Body of pancreas (tissue), 4 donors: ENCODE measurements at places on chromosomes 12 and 14.

GRCh38 chr14:34075042-34075744 lies 124.3 kb upstream of the EGLN3 start:
- H3K4me1 ChIP-seq: no peaks in the 10 kb centered on the region
- H3K4me3 ChIP-seq: no peak overlapping the region
- H3K36me3 ChIP-seq: no peaks in the 10 kb centered on the region
- no peak overlapping the region for H3K27ac ChIP-seq

- H3K4me1 ChIP-seq: peaks cover 50% of the 10 kb centered on the region
- peaks cover 3% of the 10 kb centered on the region for H3K36me3 ChIP-seq
- no peaks in the 10 kb centered on the region for H3K27me3 ChIP-seq
- DNase-seq: peak; percentile 100
Measured at GRCh38 chr14:23095196-23096108, at the start of gene C14orf119. TSS of gene C14orf119 (plus strand) at chr14:23095505. CDS start at chr14:23097659, 2,154 bp downstream.

DNA sequence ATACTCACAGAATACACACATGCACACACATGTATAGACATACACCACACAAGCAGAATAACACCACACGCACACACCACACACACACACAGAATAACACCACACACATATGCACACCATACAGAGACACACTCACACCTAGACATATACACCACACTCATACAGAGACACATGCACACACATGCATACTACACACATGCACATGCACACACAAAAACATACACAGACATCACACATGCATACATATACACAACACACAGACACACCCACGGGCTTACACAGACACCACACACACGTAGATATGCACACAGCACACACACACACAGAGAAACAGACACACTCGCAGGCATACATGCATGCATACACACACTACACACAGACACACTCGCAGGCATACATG lies 49.7 kb downstream of the NTF3 start:
- no peak overlapping the region for H3K4me3 ChIP-seq
- H3K27me3 ChIP-seq: no peaks in the 10 kb centered on the region
- H3K4me1 ChIP-seq: no peaks in the 10 kb centered on the region
- DNase-seq: no peak
- no peak overlapping the region for H3K27ac ChIP-seq
- H3K36me3 ChIP-seq: no peaks in the 10 kb centered on the region

DNA sequence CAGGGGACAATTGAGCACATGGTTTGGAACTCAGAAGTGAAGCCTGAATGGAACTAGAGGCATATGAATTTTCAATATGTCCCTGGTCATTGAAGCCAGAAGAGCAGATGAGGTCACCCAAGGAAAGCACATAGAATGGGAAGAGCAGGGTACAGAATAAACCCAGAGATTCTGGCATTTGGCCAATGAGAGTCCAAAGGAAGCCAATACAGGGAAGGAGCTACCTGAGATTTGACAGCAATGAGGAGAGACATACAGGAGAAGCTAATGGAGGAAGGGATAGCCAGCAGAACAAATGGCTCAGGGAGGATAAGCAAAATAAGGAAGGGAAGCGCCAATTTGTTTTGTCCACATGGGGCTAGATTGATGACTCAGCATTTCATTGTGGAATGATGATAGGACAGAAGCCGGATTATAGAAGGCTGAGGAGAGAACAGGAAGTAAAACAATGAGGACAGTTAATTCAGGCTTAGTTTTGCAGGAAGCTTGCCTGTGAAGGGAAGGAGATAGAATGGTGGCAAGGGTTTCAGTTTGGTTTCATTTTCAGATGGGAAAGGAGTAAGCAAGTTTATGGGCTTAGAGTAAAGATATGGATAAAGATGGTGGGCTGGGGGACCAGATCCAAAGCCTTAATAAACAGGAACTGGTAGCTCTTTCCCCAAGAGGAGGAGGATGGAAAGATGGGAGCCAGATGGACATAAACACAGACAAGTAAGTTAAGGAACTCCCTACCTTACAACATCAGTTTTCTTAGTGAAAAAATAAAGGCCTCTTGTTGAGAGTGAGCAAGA lies 3.2 kb upstream of the SPTSSA start:
- H3K27me3 ChIP-seq: no peaks in the 10 kb centered on the region
- no peaks in the 10 kb centered on the region for H3K36me3 ChIP-seq
- H3K27ac ChIP-seq: no peak overlapping the region
- H3K4me1 ChIP-seq: peaks cover 15% of the 10 kb centered on the region
- DNase-seq: no peak
- no peak overlapping the region for H3K4me3 ChIP-seq

DNA sequence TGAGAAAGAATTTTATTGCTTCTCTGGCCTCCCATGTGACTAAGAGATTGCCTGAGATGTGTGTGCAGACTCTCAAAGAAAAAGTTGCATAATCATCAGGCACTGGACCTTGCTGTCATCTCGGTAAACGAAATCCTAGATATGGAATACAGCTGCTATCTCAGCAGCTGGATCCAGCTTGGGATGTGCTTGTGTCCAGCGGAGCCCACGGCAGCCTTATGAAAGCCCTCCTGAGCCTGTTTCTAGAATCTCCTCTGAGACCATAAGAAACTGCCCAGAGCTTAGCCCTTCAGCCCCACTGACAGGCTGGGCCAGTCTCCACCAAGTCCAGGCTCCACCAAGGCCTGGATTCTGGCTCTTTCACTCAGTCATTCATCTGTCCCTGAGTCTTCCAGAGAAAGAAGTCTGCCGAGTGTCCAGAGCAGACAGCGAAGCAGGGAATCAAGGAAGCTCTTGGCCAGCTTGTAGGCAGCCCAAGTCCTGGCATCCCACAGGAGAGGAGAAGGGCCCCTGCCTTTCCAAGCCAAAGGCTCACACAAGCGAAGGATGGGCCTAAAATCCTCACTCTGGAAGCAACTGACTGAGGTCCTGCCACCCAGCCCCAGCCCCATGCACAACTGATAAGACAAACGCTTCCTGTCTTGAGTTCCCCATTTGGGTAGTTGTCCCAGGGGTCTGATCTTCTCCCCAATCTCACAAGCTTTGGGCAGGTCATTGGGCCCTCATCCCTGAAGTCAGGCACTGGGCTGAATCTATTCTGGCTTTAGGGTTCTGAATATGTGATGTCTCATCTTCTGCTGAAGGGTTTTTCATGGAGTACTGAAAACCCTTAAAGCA lies 97.8 kb downstream of the SEC23A start:
- DNase-seq: peak; percentile 8
- H3K4me3 ChIP-seq: no peak overlapping the region
- no peaks in the 10 kb centered on the region for H3K27me3 ChIP-seq
- H3K27ac ChIP-seq: no peak overlapping the region
- H3K4me1 ChIP-seq: no peaks in the 10 kb centered on the region
- H3K36me3 ChIP-seq: no peaks in the 10 kb centered on the region

GRCh38 chr12:1927051-1927680 lies 8.7 kb upstream of the CACNA2D4 start:
- H3K27ac ChIP-seq: no peak overlapping the region
- H3K27me3 ChIP-seq: no peaks in the 10 kb centered on the region
- no peak for DNase-seq
- H3K4me3 ChIP-seq: no peak overlapping the region

- no peaks in the 10 kb centered on the region for H3K27me3 ChIP-seq
- no peaks in the 10 kb centered on the region for H3K4me1 ChIP-seq
- no peak overlapping the region for H3K27ac ChIP-seq
- H3K4me3 ChIP-seq: no peak overlapping the region
Measured at GRCh38 chr12:90390947-90391346, 564.0 kb downstream of the CCER1 start.

GRCh38 chr12:37565112-37565511 lies 751.5 kb upstream of the ALG10B start:
- H3K36me3 ChIP-seq: no peaks in the 10 kb centered on the region
- no peak overlapping the region for H3K4me3 ChIP-seq
- DNase-seq: no peak
- no peaks in the 10 kb centered on the region for H3K4me1 ChIP-seq
